GM13976 (cell line): ENCODE measurements at places on chromosomes 7 and 10.

DNA sequence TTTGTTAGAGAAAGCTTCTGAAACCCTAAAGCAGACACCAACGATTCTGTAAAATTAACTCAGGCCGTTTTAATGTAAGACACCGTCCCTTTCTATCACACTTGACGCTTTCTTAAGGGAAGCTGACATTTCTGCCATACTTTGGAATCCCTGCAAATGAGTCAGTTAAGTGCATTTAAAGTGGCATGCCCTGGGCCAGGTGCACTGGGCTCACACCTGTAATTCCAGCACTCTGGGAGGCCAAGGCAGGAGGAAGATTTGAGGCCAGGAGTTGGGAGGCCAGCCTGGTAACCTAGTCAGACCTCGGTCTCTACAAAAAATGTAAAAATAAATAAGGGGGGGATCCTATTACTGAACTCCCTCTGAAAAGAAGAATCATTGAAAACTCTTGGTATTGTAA lies 4.4 kb downstream of the UBE2H start:
- DNase-seq, result no peak

GRCh38 chr10:11878776-11879175 lies 55.6 kb downstream of the PROSER2 start:
- DNase-seq, result no peak

DNA sequence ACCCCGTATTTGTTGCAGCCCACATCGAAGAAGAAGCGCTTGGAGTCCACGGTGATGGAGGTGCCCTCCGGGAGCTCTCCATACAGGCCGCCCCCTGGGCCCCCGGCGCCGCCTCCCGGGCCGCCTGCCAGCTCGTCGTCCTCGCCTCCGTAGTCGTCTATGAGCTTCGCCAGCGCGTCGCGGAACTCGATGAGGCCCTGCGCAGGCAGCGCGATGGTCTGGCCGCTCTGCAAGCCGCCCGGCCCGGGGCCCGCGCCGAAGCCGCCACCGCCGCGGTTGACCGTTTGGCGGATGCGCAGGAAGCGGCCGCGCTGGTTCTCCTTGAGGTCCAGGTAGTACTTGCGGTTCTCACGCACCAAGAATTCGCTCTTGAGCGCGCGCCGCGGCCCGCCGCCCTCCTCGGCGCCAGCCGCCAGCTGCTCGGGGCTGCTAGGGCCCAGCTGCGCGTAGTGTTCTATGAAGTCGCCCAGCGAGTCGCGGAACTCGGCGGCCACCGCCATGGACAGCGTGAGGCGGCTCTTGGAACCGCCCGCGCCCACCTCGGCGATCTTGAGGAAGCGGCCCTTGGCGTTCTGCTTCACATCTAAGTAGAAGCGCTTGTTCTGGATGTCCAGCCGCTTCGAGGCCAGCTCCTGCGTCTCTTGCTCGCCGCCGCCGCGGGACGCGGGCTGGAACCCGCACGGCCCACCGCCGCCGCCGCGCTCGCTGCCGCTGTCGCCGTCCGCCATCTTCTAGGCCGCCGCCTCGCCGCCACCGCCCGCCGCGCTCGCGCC lies 523 bp downstream of the PURB start:
- DNase-seq, result peak; percentile 52

DNA sequence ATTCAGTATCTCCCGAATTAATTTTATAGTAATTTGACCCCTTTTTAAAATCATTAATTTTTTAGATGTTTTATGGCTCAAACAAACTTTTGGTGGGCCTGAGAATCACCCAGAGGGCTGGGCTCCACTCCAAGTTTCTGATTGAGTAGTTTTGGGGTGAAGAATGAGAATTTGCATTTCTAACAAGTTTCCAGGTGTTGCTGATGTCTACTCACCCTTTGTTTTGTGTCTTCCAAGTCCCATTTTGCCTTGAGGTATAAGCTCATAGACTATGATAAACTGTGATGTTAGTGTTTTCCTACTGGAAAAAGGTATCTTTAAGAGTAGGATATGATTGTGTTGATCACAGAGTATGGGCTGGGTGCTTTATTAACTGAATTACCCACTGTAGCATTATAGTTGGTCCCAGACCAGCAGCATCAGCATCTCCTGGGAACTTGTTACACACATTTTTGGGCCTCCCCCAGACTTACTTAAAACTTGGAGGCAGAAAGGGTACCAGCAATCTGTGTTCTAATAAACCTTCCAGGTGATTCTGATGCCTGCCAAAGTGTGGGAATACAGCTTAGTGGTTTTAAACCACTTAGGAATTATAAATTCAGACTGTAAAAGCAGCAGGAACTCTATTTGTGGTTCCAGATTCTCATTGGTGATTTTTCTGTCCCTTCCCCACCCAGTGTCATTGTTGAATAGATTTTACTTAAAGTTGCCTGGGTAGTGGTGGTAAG lies 19.1 kb downstream of the ZNRF2 start:
- no peak for DNase-seq

DNA sequence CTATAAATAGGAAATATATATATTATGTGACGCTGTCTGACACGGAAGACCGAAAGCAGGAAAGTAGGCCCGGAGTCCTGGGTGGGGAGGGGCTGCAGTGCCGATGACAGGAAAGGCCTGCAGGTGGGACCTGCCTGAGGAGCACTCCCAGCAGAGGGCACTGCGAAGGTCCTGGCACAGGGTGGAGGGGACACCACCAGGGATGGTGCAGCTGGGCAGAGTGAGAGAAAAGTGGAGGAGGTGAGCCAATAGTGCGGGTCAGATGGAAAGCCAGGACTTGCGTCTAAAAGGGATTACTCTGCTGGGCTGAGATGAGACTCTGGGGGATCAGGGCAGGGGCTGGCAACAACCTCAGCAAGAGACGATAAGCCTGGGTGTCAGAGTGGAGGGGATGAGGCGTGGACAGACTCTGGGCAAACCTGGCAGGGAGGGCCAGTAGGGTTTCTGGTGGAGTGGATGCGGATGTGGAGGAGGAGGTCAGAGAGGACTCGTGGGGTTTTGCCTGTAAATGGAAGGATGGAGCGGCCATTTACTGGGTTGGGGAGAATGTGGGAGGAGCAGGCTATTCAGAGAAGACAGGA lies 118.2 kb upstream of the ZNF746 start:
- no peak for DNase-seq

GRCh38 chr7:47031786-47032535 lies 550.0 kb downstream of the TNS3 start:
- DNase-seq, result no peak

- peak; percentile 59 for DNase-seq
Observed at GRCh38 chr7:35975851-35976454, 175.1 kb downstream of the SEPTIN7 start.

GRCh38 chr10:127215866-127216265 lies 19.5 kb upstream of the INSYN2A start:
- no peak for DNase-seq

- DNase-seq, result no peak
Observed at GRCh38 chr7:39526666-39527065, 39.5 kb upstream of the YAE1 start.

- DNase-seq, result no peak
Observed at GRCh38 chr7:77454802-77455201, 38.7 kb upstream of the GSAP start.

GRCh38 chr7:44449584-44449928 lies 40.9 kb downstream of the NUDCD3 start:
- no peak for DNase-seq

DNA sequence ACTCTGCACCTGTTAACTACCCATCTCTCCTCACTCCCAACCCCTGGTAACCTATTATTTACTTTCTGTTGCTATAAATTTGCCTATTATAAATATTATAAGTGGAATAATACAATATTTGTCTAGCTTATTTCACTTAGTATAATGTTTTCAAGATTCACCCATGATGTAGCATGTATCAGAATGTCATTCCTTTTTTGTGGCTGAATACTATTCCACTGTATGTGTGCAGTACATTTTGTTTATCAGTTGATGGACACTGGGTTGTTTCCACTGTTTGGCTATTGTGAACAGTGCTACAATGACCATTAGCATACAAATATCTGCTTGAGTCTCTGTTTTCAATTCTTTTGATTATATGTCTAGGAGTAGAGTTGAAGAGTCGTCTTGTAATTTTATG lies 92.8 kb upstream of the KAT6B start:
- no peak for DNase-seq

DNA sequence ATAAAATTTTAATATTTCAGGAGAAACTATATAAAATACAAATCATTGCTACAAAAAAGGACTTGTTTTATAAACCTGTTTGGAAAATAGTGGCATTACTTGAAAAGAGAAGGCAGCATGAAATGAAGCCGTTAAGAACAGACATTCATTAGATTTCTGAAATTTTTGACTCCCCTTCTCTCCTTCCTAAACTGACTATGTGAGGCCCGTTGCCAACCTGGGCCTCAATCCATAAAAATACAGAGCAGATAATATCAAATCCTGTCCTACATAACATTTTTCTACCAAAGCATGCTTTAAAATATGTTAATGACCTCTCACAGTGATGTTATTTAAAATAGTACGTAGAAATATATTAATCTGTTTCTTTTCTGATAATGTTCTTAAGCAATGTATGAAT lies 34.5 kb upstream of the ING3 start:
- DNase-seq, result no peak

DNA sequence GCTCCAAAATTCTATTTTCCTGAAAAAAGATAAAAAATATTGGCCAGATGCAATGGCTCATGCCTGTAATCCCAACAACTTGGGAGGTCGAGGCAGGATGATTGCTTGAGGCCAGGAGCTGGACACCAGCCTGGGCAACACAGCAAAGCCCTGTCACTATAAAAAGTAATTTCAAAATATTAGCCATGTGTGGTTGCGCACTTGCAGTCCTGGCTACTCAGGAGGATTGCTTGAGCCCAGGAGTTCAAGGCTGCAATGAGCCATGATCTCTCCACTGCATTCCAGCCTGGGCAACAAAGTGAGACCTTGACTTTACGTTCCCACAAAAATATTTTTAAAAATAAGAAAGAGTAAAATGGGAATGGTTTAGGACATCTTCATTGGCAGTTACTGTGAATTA lies 104.1 kb upstream of the AFAP1L2 start:
- DNase-seq, result no peak

DNA sequence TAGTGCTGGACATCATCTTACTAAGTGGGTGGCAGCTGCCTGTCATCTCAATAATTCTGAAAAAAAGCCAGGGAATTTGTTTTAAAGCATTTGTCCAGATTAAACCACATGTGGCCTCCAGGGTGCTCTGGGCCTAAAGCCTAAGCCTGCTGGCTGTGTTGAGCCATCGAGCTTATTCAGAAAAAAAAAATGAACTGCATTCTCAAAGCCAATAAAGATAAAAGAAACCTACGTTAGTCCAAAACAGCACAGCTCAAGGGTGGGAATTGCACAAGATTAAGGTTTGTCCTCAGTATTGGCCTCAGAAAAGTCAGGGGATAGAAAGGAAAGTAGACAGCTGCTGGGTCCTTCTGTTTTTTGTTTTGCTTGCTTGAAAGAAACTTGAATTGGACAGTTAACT lies 22.6 kb upstream of the PRTFDC1 start:
- no peak for DNase-seq

DNA sequence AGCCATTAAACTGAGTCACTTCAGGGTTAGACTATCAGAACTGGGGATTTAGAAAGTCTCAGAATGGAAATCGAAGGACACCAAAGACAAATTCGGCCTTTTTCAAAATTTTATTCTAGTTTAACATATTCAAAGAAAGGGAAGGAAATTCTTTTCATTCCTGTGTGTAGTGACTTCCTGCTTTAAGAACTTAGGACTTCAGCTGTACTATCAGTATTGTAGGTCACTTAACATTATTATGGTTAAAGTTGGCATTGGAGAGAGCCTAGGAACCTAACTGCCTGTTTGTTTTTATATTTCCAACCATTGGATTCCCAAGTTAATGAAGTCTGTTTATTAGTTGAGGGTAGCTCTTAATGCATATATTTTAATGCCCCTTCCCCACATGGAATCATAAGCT lies 63.7 kb downstream of the PTEN start:
- no peak for DNase-seq

DNA sequence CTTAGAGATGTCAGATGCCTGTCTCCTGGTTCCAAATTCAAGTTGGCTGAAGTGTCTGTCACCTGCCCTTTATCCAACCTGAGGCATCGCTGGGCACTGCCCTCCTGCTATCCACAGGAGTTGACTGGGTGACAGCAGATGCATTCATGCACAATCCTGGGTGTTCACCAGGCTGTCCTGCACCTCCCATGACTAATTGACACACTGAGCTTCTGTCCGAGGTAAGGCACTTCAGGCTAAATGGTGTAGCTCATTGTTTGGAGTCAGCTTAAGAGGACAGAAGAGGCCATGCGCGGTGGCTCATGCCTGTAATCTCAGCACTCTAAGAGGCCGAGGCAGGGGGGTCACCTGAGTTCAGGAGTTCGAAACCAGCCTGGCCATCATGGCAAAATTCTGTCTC lies 2.4 kb downstream of the UCMA start:
- DNase-seq, result no peak

DNA sequence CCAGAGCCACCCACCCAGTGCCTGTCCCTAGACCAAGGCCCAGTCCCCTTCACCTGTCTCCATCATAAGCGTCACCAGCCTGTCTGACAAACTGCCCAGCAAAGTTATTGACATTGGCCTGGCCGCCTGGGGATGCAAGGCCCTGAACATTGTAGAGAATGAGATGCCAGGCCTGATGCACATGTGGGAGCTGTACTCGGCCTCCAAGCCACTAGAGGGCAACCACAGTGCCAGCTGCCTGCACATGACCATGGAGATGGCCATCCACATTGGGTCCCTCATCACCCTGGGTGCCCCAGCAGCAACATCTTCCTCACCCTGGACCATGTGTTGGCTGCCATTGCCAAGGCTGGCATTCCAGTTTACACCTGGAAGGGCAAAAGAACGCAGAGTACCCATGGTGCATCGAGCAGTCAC lies 63.7 kb upstream of the ANTXRL start:
- no peak for DNase-seq

- no peak for DNase-seq
Observed at GRCh38 chr10:56662765-56663447, 301.8 kb upstream of the ZWINT start.

DNA sequence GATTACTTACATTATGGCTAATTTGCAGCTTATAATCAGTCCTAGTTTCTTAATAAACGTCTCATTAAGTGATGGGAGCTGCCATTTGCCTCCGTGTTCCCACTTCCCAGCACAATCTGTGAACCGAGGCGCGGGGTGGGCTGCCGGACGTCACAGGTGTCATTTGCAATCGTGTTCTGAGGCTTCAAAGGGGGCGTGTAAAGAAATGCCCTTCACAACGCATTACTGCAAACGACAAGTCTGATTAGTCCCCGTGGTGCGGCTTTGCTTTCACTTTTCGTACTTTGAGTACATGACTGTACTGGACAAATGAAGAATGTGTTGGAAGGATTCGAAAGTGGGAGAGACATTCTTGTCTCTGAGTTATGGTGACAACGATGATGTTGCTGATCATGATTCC lies 614.2 kb upstream of the ADARB2 start:
- no peak for DNase-seq
